ENCODE measurements at places on chromosomes 4 and X.

DNA sequence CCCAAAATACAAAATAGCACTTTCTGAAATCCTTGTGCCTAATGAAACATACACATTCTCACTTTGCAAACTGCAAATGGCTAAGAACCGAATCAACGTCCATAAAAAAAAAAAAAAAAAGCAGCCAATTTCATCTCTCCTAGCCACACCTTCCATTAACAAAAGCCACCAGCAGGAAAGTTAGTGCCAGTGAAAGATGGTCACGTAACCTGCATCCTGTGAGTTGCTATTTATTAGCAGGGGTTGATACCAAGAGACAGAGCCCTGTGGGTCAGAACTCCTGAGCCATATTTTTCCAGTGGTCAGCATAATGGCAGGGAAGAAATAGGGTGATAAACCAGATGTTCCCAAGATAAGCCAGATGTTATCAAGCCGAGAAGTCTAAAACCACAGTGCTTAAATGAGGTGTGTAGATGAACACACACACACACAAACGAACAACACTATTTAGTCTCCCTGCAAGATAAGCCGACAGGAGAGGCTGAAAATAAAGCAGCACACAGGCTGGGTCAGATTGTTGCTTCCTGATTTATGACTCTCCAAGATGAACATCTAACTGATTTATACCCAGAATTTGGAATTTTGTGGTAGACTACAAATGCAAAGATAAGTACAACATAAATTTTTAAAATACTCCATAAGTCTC, 11.5 kb downstream of the PPARGC1A start:
- no peak for DNase-seq

DNA sequence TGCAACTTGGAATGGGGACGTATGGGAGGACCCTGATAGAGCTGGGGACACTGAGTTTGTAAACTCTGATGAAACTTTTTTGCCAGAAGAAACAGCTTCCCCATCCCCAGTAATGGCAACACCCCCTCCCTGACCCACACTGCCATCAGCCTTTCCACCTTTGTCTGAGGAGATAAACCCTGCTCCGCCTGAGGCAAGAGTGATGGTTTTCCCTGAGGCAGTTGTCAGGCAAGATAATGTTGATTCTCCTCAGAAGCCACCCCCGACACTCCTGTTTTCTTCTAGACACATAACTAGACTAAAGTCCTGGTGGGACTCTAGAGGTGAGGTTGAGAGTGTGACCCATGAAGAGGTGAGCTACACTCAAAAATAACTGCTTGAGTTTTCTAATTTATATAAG, 71.9 kb upstream of the STK26 start:
- no peak for DNase-seq

DNA sequence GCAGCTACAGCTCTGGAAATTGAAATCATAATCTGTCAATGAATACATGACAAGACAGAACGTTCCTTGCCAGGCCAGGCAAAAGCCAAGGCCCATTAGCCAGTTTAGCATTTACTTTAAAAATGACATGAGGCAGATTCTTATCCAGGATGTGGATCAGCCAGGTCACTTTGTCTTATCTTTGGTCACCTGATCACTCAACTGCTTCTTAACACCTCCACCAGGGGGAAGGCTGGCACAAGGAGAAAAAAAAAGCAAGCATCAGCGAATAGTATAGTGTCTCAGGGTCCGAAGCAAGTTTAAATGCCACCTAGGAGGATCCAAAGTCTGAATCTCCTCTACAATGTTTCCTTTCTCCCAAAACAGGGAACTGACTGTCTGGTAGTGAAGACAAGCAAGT, 18.8 kb downstream of the ATP1B4 start:
- peak; percentile 28 for DNase-seq

DNA sequence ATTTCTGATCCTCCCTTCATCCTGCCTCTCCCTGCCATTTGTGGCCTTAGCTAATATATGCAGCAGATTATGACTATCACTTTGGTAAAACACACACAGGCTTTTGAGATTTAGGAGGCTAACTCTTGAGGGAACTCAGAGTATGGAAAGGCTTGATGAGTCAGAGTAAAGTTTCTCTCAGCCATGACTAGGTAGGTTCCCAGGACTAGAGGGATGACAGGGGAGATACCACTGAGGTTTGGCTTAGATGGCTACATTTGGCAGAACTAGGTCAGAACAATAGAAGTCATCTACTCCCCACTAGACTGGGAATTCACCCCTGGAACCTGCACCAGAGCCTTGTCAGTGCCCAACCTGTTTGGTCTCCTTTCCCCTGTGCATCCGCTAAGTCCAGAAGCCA, 585.7 kb downstream of the TLL1 start:
- DNase-seq: peak; percentile 60

DNA sequence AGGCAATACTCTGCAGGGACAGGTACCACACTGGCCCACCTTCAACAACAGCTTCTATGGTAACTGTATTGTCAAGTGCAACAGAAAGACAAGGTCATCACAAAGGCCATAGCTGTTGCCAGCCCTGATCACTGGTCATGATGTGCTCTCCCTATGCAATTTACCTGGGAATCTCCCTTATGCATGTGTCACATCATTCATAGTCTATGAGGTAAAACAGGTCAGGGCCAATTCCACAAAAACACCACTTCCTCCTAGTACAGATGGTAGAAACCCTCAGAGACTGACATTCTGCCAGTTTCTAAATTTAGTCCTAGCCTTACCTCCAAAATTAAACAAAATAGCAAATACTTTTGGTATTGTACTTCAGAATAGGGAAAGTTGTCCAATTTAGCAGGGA, 132.8 kb downstream of the MGST2 start:
- DNase-seq: no peak

DNA sequence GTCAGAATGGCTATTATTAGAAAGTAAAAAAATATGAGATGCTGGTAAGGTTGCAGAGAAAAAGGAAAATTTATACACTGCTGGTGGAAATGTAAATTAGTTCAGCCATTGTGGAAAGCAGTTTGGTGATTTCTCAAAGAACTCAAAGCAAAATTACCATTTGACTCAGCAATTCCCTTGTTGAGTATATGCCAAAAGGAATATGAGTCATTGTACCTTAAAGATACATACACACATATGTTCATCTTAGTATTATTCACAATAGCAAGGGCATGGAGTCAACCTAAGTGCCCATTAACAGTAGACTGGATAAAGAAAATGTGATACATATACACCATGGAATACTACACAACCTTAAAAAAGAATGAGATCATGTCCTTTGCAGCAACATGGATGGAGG, 148.2 kb downstream of the COMMD8 start:
- DNase-seq: peak; percentile 70

GRCh38 chr4:89137231-89137630, 25.9 kb downstream of the TIGD2 start:
- no peak for DNase-seq

- peak; percentile 75 for DNase-seq
These were observed 180.8 kb downstream of the RAPGEF2 start for GRCh38 chr4:159283696-159284095.

- no peak for DNase-seq
These were observed 153.2 kb downstream of the KLF8 start for GRCh38 chrX:56385336-56385735.

GRCh38 chrX:96474741-96475125, 209.9 kb upstream of the DIAPH2 start:
- no peak for DNase-seq

All from HT1080 (cell line).